Transverse colon (tissue), 4 donors: ENCODE measurements at places on chromosomes 16 and 17.

- DNase-seq: no peak
These were observed 8.1 kb upstream of the NUDT16L1 start for GRCh38 chr16:4685292-4685691.

DNA sequence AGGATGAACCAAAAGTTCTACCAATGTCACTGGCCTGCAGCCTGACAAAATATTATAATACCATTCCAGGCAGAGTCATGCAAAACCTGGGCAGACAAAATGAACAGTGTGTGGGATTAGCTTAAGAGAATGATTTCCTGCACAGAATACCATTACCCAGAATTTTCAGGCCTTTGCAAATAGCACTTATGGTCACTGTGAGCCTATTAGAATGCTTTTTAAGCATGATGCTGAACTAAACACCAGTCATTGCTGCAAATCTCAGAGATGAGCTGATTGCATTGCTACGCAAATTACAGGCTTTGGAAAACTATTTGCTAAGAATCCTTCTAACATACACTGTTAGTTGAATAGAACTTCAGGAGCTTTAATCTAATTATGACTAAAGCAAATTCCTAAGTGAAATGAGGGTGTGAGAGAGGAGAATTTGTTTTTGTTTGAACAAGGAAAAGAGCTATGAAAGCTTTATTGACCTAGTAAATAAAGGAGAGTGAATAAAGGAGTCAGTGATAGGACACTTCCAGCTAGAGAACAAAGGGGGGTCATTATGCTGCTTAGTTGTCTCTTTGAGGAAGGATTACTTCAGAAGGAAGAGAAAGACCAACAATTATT lies 398.8 kb downstream of the HS3ST3B1 start:
- DNase-seq: no peak

DNA sequence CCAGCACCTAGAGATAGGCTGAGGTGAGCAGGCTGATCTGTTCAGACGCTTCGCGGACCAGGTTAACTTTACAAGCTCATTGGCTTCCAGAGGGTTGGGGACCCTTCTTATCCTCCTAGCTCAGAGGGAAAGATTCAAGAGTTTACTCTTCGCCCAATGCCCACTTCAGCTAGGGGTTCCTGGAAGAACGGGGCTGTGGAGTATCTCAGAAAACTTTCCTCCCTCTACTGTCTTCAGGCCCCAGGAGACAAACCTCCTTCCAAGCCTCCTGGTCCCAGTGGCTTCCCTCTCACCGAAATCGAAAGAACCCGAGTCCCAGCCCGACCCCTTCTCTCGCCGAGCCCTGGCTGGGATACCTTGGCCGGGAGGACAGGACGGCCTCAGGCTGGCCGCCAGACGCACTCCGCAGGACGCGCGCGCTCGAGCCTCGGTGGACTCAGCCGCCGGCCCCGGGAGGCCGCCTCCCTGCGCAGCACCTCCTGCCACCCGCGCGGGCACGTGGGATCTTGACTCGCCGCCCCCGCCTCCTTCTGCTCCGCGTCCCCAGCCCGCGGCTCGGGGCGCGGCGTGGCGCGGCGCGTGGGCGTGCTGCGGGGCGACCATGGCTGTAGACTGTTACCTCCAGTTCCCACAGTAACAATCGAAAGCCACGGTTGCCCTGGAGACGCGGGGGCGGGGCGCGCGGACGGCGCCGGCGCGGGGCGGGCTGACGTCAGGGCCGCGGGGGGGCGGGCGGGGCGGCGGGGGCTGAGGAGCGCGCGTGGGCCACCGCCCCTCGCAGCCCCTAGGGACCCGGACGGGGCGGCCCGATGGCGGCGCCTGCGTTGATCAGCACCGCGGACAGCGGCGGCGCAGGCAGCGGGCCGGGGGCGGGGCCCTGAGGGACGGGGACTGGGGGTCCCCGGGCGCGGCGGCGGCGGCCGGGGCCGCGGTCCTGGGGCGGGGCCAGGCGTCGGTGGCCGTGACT lies 5.3 kb upstream of the HIC1 start:
- DNase-seq: peak; percentile 90

GRCh38 chr16:10220942-10221341 lies 38.7 kb upstream of the GRIN2A start:
- DNase-seq: no peak

GRCh38 chr16:83171396-83171795 lies 544.6 kb downstream of the CDH13 start:
- no peak for DNase-seq

GRCh38 chr16:50585331-50585776 lies 37.2 kb downstream of the NKD1 start:
- peak; percentile 63 for DNase-seq

DNA sequence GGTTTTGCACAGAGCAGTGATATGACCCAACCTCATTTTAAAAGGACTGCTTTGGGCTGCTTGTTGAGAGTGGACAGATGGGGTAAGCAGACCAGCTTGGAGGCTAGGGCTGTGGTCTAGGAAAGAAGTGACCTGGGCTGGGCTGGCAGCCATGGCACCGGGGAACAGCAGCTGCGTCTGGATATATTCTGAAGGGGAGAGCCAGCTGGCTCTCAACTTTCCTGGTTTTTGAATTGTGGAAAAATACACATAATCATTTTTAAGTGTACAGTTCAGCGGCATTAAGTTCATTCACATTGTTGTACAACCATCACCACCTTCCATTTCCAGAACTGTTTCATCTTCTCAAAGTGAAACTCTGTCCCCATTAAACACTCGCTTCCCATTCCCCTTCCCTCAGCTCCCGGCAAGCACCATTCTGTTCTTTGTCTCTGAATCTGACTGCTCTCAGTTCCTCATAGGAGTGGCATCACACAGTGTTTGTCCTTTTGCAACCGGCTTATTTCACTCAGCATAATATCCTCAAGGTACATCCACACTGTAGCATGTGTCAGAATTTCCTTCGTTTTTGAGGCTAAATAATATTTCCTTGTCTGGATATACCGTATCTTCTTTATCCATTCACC lies 113.2 kb downstream of the SPECC1 start:
- no peak for DNase-seq

DNA sequence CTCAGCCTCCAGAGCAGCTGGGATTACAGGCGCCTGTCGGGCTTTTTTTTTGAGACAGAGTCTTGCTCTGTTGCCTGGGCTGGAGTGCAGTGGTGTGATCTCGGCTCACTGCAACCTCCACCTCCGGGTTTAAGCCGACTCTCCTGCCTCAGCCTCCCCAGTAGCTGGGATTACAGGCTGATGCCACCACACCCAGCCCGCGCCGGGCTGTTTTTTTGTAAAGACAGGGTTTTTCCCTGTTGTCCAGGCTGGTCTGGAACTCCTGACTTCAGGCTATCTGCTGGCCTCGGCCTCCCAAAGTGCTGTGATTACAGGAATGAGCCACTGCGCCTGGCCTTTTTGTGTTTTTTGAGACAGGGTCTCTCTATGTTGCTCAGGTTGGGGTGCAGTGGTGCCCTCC lies 27.4 kb upstream of the SPNS3 start:
- DNase-seq: no peak

GRCh38 chr17:8126491-8127066 lies 2.7 kb upstream of the HES7 start:
- DNase-seq: peak; percentile 58

DNA sequence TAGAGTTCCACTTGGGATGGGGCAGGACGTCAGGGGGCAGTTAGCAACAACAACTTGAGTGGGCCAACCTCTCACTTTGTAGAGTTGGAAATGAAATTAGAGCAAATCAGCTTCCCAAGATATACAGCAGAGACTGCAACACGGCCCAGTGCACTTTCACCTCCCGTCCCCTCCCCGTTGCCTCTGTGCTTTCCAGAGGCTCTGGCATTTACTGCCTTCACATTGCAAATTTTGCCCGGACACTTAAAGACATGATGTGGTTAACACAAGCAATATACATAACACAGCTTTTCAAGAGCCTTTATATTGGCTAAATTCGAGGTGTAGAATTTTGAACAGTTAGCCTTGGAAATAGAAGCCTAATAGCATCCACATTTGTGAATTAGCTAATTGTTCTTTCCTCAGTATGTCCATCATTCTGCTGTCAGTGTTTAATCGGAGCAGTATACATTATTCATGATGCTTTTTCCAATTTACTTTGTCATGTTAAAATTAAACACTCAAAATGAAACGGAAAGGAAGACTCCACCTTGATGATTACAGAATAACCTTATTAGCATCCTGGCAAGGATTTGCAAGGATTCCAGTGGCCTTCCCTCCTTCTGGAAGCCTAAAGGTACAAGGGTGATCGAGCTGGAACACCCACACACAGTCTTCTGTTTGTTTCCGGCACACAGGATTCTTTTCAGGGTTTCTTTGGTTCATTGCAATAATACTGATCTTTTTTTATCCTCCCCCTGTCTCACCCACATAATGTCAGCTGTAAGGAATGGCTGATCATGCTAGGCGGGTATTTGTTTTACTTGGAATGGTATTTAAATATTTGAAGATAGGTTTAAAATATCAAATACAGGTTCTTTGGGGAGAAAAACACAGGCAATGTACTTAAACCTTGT lies 190.9 kb upstream of the CACNG5 start:
- no peak for DNase-seq
